ENCODE measurements at places on chromosomes 13 and 19.

DNA sequence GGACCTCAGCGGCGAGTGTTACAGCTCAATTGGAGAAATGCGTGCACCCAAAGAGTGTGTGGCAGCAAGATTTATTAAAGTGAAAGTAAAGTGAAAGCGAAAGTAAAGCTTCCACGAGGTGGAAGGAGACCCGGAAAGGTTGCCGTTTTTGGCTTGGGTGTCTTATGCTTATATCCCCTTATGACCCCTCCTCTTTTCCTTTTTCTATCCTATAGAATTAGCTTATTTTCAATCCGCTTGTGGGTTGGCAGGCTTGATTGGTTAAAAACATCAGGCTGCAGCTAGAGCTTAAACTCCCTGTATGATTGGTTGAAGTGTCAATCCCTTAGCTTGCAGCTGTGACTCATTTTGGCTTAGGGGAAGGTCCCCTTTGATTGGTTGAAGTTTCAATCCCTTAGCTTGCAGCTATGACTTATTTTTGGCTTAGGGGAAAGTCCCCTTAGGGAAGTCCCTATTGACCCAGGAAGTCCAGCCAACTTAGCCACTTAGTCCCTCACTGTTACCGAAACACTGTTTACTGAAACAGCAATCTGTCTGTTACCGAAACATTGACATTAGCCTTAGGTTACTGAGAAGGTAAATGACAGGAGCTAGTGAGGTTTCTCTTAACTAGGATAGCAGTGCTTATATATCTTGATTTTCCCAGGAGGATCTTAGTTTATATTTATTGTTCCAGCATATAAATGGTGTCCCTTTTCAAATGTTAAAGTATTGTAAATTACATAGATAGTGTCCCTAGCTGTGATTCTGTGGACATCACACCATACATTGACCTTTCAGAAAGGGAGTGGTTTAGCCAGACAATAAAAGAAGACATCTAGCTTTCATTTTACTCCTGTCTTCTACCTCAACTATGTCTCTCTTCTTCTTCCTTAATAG, 575.8 kb downstream of the DACH1 start:
- peak; percentile 2 for DNase-seq

GRCh38 chr13:31781064-31781463, 41.7 kb downstream of the RXFP2 start:
- no peak for DNase-seq

GRCh38 chr13:111947026-111947810, 119.7 kb upstream of the SOX1 start:
- DNase-seq: no peak

- no peak for DNase-seq
Observed at GRCh38 chr19:33773704-33774624, 22.7 kb upstream of the KCTD15 start.

- DNase-seq: no peak
Observed at GRCh38 chr13:51590231-51590970, 6.1 kb downstream of the WDFY2 start.

GRCh38 chr13:95896301-95896700, 156.9 kb downstream of the UGGT2 start:
- no peak for DNase-seq

- no peak for DNase-seq
Observed at GRCh38 chr13:49292742-49293486, 45.2 kb downstream of the CDADC1 start.

DNA sequence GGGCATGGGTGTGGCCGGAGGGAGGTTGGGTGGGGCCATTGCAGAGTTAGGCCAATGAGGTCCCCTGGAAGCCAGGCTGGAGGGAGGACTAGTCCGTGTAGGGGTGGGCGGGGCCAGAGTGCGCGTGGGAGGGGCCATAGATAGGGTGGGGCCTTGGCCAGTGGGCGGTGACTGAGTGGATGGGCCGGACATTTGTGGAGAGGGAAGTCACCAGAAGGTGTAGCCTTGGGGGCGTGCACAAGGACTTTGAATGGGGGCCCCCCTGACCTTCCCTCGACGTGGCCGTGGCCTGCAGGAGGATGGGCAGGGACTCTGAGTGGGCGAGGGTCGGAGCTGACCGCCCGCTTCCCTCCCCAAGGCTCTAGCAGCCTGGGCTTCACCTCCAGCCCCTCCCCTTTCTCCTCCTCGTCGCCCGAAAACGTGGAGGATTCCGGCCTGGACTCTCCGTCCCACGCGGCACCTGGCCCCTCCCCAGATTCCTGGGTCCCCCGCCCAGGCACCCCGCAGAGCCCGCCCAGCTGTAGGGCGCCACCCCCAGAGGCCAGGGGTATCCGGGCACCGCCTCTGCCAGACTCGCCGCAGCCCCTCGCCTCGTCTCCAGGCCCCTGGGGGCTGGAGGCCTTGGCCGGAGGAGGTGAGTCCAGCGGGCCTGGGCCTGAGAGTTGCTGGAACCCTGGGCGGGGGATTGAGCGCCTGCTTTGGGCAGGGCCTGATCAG, 16.5 kb upstream of the B3GNT3 start:
- DNase-seq: peak; percentile 64

- DNase-seq: no peak
Observed at GRCh38 chr13:22223411-22223810, 552.5 kb downstream of the FGF9 start.

- peak; percentile 84 for DNase-seq
Observed at GRCh38 chr19:33293255-33294057, 8.9 kb downstream of the CEBPA start.

GRCh38 chr19:38247734-38248268, 8.4 kb downstream of the PPP1R14A start:
- DNase-seq: no peak

GRCh38 chr19:6023085-6023682, 45.2 kb upstream of the RANBP3 start:
- DNase-seq: peak; percentile 50

DNA sequence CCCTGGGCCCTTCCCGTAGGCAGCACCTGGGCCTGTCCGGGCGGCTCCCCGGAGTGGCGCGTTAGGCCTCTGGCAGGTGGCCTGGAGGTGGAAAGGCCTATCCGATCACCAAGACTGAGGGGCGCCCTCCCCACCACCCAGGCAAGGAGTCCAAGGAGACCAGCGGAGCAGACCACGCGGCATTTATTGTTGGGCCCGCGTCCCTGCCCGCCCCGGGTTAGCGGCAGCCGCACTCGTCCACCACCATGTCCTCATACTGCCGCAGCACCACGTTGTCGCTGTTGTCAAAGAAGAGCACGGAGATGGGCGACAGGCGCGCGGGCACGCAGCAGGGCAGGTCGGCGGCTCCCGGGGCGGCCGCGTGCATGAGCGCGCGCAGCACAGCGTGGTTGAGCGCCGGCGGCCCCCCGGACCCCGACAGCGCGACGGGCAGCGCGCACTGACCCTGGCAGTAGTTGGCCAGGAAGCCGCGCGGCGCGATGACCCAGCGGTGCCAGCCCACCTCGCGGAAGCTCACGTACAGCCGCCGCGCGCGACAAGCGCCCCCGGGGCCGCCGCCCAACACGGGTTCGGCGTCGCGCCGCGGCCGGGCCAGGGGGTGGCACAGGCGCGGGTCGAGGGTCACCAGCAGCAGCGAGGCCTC, 27.5 kb downstream of the CERS1 start:
- DNase-seq: no peak

DNA sequence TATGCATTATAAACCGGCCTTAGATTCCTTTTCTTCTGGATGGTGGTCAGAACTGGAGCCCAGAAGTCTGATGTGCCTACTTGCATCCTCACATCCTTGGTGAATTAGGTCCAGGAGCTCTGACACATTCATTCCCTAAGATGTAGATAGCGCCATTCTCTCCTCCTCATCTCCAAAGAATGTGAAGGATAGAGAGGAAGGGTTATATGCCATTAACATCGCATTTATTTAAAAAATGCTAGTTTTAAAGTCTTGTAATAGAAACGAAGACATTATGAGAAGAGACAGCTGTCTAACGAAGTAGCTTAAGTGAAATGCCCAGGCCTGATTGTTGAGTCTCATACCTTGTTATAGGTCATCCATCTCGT, 9.7 kb downstream of the MBNL2 start:
- DNase-seq: peak; percentile 61

GRCh38 chr13:74217811-74218210, 83.6 kb upstream of the KLF12 start:
- peak; percentile 27 for DNase-seq

DNA sequence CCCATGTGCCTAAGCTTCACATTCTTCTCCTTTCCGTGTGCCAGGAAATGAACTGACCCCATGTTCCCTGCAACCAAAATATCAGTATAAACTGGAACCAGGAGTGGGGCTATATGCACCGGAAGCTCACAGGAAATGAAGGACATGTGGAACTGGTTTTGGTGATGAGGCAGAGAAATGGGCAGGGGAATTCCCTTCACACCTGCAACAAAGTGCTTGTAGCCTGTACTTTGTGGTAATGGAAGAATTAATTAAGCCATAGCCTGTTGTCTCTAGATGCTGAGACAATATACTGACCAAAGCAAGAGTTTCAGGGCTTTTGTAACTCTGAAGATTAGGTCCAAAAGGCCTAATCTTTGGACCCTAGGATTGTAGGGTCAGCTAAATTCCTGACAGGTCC, 15.5 kb upstream of the UGGT2 start:
- DNase-seq: no peak

- no peak for DNase-seq
Observed at GRCh38 chr19:54461210-54461609, 2.4 kb downstream of the LENG9 start.

GRCh38 chr19:617551-618246, 15.6 kb downstream of the POLRMT start:
- no peak for DNase-seq

DNA sequence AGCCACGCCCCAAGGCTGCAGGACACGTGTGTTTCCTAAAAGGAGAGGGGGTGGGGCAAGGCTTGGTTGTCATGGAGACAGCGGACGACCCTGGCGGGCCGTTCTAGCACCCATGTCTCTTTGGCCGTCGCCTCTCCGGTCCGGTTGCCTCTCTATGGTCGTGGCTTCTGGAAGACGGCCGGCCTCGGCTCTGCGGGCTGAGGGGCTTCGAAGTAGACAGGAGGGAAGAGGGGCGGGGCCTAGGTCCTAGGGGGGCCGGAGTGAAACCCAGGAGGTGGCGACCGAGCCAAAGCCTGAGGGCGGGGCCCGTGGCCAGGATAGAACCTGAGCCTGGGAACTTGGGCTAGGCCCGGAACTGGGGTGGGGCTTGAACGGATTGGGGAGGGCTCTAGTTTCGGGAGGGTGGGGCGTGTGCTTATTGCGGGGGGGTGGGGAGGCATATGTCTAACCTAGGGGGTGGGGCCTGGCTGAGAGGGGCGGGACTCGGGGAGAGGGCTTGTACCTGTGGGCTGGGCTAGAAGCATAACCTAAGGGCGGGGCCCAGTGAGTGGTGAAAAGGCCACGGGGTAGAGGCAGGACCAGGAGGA, 750 bp upstream of the SLC27A1 start:
- DNase-seq: peak; percentile 94

GRCh38 chr13:112169941-112170822, 103.2 kb downstream of the SOX1 start:
- DNase-seq: no peak

GRCh38 chr13:113561417-113562084, 23.0 kb upstream of the TFDP1 start:
- no peak for DNase-seq

- no peak for DNase-seq
Observed at GRCh38 chr19:19315444-19315843, 4.9 kb downstream of the SUGP1 start.

GRCh38 chr13:27463500-27463899, 13.1 kb upstream of the MTIF3 start:
- DNase-seq: no peak

GRCh38 chr13:42592915-42593900, 19.3 kb downstream of the TNFSF11 start:
- DNase-seq: no peak

GRCh38 chr13:33543089-33543459, 257.5 kb upstream of the STARD13 start:
- DNase-seq: no peak

DNA sequence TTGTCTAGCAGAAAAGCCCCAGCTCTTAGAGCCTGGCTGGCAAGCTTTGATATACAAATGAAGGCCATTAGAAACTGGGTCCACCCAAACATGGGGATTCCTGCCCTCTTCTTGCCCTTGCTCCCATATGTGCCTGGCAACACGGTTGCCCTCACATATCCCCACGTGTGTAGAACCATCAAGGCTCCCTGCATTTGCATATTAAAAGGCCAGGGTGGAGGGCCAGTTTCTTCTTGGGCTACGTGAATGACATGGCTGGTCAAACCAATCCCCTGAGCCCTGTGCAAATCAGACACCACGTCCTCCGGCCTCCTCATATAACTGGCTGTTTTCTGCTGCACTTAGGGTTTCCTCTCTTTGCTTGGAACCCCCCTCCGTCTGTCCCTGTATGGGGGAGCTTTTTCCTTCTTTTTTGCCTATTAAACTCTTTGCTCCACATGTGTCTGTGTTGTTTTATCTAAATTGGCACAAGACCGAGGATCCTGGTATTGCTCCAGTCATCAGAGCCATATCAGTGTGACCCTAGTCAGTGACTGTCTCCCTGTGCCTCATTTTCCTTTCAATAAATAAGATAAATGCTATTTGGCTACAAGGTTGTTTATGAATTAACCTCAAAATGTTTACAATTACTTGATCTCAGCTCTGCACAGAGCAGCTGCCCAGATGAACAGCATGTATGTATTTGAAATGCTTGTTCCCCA, 30.3 kb upstream of the CEACAM1 start:
- DNase-seq: no peak

- no peak for DNase-seq
Observed at GRCh38 chr13:76387566-76387965, 498.6 kb downstream of the KCTD12 start.

DNA sequence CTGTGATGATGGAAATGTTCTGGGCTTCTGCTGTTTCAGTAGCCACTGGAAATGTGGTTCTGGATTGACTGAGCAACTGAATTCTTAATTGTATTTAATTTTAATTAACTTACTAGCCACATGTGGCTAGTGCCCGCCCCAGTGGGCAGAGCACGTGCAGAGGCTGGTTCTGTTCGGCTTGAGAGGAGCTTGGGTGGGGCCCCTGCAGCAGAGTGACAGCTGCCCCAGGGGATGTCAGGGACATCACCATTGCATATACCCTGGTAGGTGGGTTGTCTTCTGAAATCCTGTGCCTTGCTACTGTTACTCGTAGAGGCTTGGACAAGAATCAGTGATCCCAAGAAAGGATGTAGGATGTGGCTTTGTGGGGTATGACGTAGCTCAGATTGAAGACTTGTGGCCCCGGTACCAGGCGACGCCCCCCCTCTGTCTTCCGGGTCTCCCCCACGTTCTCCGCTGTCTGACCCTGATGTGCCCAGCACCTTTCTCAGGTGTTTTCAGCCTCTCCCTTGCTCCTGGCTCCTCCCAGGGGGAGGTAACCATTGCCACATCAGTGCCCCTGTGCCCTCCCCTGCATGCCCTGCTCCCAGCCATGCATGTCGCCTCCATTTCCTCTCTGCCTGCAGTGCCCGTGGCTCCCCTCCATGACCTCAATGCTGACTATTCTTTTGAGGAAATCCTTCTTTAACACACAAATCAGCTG, 102.6 kb upstream of the RNF113B start:
- no peak for DNase-seq

DNA sequence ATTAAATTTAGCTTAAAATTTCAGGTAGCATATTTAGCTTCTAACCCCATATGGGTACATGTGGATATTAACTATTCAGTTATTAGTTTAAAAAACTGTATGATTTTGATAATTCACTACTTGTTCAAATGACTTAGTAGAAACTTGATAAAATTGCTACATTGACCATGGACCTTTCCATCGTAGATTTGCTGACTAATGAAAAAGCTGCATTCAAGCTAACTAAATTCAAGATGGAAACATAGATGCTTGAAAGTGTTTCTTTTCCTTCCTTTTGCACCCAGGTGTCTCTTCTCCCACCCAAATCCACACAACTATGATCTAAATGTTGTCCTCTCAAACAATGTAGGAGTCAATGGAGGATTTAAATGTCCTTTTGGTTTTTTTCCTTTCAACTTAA, 439.2 kb downstream of the TBC1D4 start:
- no peak for DNase-seq

Measured in GM03348 (cell line).